ENCODE measurements at places on chromosomes 12 and 14.

- DNase-seq = no peak
Measured at GRCh38 chr14:68626386-68626785, 166.5 kb downstream of the ZFP36L1 start.

- DNase-seq = peak; percentile 69
Measured at GRCh38 chr12:131603939-131604795, 106.7 kb upstream of the SFSWAP start.

GRCh38 chr12:52721838-52722470 is 18.6 kb upstream of the KRT77 start:
- DNase-seq = no peak

- no peak for DNase-seq
Measured at GRCh38 chr14:62691647-62692489, 353.4 kb downstream of the KCNH5 start.

DNA sequence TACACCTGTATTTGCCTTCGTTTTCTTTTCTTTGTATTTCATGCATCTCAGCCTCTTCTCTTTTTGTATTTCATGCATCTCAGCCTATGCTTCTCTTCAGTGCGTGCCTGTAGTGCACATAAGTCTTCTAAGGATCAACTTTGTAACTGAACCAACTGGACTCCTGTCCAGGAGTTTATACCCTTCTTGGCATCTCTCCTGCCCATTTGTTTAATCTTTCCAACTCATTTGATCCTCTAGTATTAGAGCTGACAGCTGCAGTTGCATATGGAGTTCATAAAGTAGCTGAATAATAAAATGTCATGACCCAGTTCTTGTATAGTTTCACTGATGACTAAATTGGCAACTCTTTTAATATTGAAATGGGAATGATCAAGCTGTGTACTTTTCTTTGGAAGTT is 89.7 kb downstream of the FGD4 start:
- no peak for DNase-seq

All from H7 (cell line).